Stimulated activated CD4-positive, alpha-beta T cell treated with anti-CD3 and anti-CD28 coated beads, Interleukin-1b, Interleukin-23, amount 100 ng/mL, for 1 hour (primary cell): ENCODE measurements at places on chromosomes 11 and 22.

DNA sequence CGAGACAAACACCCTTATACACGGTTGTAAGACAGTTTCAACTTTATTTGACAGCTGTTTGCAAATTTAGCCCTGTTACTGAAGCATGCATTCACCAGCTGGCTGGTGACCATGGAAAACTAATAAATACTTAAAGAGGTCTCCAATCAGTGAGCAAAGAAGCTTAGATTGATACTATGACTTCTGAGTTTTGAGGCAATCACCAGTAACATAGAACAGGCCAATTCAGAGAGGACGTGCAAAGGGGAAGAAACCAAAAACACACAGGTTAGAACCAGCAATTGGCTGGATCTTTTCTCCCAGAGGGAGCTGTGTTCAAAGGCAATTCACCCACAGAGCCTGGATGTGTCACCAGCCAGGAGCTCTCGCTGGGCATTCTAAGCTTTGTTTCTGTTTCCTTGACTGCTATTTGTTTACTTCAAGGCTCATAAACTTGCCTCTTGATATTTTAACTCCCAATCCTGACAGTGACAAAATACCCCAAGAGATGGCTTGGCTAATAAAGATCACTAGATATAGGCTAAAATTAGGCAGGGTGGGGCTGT lies 113.6 kb upstream of the MTMR2 start:
- DNase-seq: no peak

GRCh38 chr11:42482822-42483221 lies 829.0 kb upstream of the API5 start:
- DNase-seq: no peak

- no peak for DNase-seq
Measured at GRCh38 chr22:36145881-36146280, 14.7 kb downstream of the APOL3 start.

DNA sequence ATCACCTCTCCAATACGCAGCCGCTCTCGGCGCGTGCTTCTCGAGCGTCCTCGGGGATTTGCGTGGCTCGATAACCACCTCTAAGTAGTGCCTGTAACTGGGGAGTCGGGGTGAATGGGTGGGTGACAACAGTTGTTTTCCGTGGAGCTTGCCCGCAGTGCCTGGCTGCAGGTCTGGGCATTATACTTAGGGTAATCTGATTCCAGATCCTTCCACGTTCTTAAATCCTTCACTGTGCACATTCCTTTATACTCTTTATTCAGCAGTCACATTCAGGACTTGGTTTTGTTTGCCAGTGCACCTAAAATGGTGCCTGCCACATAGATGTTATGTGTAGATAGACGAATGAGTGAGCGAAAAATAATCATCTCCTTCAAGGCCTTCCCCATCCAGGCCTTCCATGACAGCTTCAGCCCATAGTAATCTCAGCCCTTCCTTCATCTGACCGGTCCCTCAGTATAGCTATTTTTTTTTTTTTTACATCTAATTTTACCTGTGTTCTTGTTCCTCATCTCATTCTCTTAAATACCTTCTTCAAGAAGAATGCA lies 602 bp downstream of the NAT10 start:
- no peak for DNase-seq

DNA sequence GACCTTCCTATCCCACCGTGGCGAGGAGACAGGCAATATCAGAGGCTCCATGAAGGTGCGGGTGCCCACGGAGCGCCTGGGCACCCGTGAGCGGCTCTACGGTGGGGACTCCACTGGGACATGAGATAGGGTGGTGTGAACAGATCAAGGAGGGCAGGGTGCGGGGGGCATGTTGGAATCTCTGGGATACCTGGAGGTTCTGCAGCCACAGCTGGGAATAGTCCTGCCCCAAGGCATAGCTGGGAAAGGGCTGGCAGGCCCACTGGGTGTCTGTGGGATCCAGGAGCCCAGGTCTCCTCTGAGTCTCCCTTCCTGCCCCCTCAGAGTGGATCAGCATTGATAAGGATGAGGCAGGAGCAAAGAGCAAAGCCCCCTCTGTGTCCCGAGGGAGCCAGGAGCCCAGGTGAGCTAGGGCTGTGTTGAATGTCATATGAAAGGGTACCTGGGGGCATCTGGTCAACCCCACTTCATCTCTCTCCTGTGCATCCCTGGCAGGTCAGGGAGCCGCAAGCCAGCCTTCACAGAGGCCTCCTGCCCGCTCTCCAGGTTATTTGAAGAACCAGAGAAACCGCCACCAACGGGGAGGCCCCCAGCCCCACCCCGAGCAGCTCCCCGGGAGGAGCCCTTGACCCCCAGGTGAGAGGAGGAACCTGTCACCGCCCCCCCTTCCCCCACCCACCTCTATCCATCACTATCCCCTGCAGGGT lies 8.5 kb downstream of the PHOX2A start:
- no peak for DNase-seq

- no peak for DNase-seq
Measured at GRCh38 chr11:62774407-62774806, 3.2 kb downstream of the TAF6L start.

- DNase-seq: no peak
Measured at GRCh38 chr22:39486951-39487825, 14.9 kb upstream of the MIEF1 start.

DNA sequence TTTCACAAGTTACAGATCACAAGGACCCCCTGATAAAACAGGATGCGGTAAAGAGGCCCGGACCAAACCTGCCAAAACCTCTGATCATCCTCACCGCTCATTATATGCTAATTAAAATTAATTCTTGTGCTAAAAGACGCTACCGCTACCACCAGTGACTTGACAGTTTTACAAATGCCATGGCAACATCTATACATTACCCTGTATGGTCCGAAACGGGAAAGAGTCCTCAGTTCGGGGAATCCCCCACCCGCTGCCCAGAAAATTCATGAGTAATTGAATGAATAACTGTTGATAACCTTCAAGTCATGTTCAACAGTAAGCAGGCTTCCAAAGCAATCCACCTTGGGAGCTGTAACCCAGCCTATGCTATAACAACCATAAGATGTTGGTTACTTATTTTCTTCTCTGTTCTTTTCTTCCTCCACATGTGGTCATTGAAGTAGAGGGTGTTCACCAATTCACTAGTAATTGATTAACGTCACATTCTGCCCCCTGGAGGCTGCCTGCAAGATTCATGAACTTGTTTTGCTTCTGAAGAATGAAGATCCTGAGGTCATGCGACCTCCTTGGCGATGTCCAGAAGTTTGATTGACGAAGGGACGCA lies 20.6 kb downstream of the APOBEC3H start:
- peak; percentile 42 for DNase-seq

GRCh38 chr11:128517451-128518230 lies 69.7 kb downstream of the ETS1 start:
- DNase-seq: no peak

DNA sequence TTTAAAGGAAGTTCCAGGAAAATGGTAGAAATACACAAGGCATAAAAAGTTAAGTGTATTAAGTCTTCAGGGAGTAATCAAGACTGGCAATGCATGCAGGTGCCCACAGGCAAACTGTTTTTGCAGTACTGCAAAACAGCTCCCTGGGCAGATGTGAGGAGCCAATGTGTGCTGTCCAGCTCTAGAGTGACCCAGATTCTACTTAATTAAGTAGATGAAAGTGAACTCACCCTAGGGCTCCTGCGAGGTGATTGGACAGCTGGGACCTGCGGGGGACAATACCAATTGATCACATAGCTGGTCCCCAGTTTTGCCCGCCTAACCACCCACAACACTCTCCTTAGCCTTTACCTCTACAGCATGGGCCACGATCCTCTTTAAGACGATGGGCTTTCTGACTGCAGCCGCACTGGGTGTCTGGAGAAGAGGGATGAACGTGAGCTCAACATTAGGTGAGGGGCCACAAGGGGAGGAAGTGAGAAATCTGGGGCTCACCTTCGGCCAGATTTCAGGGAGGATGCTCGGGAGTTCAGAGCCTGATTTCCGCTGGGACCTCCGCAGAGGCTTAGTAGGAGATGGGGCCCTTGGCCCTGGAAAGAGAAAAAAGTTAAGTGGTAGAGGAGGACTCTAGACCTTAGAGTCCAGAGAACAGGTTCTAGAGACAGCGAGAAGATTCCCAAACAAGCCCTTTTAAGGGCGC lies 556 bp downstream of the CDCA5 start:
- no peak for DNase-seq

DNA sequence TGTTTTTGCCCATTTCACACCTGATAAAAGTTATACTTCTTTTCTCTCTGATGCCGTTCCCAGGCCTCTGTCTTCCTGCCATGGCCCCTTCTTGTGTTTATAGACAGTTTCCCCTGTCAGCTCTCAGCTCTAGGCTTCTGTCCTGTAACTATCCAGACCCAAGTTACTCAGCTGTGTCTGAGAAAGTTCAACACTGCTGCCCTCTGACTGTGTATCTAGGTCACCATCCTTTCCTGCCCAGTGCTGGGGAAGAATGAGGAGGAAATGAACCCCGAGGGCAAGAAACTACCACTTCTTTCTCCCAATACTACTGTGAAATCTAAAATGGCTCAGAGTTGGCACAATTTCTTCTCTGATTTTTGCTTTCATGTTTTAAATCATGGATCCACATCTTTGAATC lies 29.6 kb downstream of the SNX19 start:
- no peak for DNase-seq

- no peak for DNase-seq
Measured at GRCh38 chr11:113249786-113250185, 64.6 kb upstream of the TTC12 start.

GRCh38 chr11:79045018-79045799 lies 395.6 kb downstream of the TENM4 start:
- no peak for DNase-seq

GRCh38 chr11:119424276-119424675 lies 1.3 kb upstream of the THY1 start:
- no peak for DNase-seq

- DNase-seq: no peak
Measured at GRCh38 chr11:1943576-1943975, 3.6 kb upstream of the MRPL23 start.

DNA sequence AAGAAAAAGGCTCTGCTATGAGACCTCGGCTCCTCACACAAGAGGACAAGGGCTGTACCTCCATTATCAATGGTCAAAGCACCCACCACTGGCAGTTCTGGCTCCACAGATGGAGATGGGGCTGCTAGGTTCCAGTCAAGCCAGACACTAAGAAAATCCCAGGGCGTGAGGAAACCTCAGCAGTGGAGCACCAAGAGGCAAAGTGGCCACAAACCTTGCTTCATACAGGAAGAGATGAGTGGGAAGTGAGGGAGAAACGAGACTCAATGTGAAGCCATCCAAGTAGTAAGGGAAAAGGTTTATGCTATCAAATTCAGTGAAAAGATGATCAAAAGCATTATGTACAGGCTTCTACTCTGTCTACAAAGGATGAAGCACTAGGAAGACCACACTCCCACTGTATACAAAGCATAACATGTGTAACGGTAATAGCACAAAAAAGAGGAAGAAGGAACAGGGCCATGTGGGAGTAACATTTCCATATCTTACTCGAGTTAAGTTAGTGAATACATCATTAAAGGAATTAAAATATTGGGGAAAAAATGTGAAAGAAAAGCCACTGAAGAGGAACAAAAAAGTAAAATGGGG lies 27.0 kb downstream of the POLDIP3 start:
- no peak for DNase-seq

- DNase-seq: no peak
Measured at GRCh38 chr22:38327805-38328204, 10.6 kb upstream of the CSNK1E start.

- no peak for DNase-seq
Measured at GRCh38 chr11:69442012-69442806, 39.3 kb upstream of the LINC01488 start.

GRCh38 chr11:84384731-84385130 lies 1098.6 kb upstream of the CCDC90B start:
- no peak for DNase-seq

- DNase-seq: no peak
Measured at GRCh38 chr22:11042116-11042515, 4485.9 kb upstream of the OR11H1 start.

GRCh38 chr11:34501949-34502348 lies 11.6 kb downstream of the ELF5 start:
- no peak for DNase-seq

GRCh38 chr11:78417175-78417887 lies at the start of gene GAB2:
Gene GAB2 (minus strand): TSS chr11:78417820. CDS start chr11:78417720, 100 bp downstream.
- no peak for DNase-seq

DNA sequence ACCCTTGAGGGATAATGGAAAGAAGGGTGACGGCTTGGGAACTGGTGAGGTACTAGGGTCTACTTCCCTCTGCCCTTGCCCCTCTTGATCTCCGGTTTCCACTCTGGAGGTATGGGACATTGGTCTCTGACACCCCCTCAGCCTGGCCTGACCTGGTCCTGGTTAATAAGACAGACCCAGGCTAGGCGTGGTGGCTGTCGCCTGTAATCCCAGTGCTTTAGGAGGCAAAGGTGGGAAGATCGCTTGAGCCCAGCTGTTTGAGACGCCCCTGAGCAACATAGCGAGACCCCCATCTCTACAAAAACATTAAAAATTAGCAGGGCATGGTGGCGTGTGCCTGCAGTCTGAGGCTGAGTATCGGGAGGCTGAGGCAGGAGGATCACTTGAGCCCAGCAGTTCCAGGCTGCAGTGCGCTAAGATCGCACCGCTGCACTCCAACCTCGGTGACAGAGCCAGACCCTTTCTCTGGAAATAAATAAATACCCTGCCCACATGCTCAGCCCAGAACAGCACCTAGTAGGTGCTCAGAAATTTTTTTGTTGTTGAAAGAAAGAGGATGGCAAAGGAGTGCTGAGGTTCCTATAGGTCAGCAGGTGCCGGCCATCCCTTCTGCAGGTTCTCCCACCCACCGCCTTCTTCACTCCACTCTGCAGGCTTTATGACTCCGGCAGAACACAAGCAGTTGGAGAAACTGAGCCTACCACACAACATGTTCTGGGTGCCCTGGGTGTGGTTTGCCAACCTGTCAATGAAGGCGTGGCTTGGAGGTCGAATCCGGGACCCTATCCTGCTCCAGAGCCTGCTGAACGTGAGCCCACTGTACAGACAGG lies 6.3 kb downstream of the BEST1 start:
- no peak for DNase-seq

DNA sequence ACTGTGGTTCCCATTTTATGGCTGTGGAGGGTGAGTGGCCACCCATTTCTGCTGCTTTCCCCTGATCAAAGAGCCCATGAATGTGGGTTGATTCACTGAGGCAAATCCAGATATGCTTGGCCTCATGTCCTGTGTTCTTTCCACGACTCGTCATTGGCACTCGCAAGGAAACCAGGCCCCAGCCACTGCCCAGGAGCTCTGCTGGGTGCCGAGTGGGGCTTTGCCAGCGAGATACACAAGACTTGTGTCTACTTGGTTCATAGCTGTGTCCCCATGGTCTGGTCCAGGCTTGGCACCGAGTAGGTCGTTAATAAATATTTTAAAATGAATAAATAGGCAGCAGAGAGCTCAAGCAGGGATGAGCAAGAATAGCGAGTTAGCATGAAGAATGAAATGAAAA lies 1291.5 kb downstream of the TBC1D22A start:
- no peak for DNase-seq
